ENCODE measurements at places on chromosomes 2 and 18.

GRCh38 chr2:149087751-149088150, 49.3 kb downstream of the LYPD6B start:
- DNase-seq, result no peak

GRCh38 chr2:187855689-187856088, 301.5 kb upstream of the TFPI start:
- no peak for DNase-seq

GRCh38 chr2:201406077-201406662, 45.1 kb downstream of the TRAK2 start:
- DNase-seq, result peak; percentile 37

- no peak for DNase-seq
Observed at GRCh38 chr2:227115761-227116160, 48.2 kb downstream of the COL4A4 start.

- DNase-seq, result no peak
Observed at GRCh38 chr2:127685410-127686080, 10.2 kb upstream of the LIMS2 start.

GRCh38 chr2:203675086-203675485, 31.4 kb upstream of the CD28 start:
- DNase-seq, result no peak

- no peak for DNase-seq
Observed at GRCh38 chr2:16630463-16630862, 35.2 kb downstream of the CYRIA start.

DNA sequence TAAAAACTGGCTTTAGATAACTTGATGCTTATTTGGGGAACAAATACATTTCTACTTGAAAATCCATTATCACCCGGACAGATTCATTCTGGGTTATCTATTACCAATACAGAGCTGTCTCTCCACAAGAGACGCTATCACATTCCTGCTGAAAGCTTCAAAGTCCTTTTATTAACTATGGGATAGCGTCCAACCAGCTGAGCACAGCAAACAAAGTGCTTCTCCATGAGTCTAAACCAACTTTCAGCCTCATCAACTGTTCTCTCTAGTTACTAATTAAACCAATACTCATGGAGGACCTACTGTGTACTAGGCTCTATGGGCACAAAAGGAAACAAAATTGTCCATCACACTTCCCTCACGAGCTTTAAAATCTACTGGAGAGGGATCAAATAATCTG, 132.8 kb downstream of the L3MBTL4 start:
- no peak for DNase-seq

- no peak for DNase-seq
Observed at GRCh38 chr18:58566556-58567292, 62.2 kb downstream of the ALPK2 start.

DNA sequence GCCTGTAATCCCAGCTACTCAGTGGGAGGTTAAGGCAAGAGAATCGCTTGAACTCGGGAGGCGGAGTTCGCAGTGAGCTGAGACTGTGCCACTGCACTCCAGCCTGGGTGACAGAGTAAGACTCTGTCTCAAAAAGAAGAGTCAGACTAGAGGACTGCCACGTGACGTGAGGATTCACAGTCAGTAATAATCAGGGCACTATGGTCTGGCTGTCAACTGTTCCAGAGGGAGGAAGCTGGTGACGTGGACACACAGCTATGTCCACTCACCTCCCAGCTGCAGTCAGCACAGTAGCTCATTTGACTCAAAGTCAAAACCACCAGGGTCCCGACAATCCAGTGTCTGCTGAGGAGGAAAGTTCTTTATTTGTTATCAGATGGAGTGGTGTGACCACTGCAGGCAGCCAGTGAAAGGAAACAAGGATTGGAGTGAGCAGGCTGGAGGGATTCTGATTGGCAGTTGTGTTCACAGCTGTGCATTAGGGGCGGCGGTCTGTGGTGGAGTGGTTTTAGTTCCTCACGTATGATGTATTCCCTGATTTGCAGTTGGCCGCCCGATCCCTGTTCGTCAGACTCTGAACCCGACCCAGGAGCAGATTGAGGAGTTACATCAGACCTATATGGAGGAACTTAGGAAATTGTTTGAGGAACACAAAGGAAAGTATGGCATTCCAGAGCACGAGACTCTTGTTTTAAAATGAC, 37.9 kb downstream of the MOGAT1 start:
- DNase-seq, result peak; percentile 78

GRCh38 chr2:219274361-219274921, 4.7 kb upstream of the DNAJB2 start:
- DNase-seq, result no peak

DNA sequence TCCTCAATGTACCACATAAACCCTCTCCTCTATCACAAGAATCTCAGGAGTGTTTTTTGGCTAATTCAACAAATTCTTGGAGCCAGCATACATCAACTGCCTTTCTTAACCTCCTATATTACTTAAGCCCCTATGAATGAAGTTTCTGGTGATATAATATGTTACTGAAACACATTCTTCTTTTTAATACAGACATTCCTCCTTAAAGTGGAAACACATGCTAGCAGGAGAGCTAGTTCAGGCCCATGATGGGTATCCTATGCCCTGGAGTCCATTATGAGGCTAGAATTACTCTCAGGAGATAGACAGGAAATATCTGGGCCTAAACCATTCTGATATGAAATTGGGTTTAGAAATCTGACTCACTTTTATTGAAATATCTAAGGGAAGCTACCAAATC, 26.6 kb upstream of the RMDN2 start:
- DNase-seq, result no peak

- DNase-seq, result no peak
Observed at GRCh38 chr2:178892751-178893625, 85.8 kb upstream of the TTN start.

DNA sequence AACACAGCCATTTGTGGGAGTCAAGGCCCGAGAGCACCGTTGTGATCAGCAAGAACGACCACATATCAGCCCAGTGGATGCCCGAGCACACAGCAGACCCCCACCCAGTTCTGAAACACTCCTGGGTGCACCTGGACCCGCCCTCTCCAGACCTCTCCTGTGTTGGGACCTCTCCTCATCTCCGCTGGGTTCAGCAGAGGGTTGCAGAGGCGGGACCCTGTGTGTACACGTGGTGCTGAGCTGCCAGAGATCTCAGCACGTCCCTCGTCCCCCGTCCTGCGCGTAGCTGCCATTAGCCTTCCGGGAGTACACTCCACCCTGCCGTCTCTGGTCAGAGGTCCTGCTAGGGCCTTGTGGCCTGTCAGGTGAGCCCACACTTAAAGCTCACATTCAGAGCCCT, 51.7 kb downstream of the ADI1 start:
- no peak for DNase-seq

DNA sequence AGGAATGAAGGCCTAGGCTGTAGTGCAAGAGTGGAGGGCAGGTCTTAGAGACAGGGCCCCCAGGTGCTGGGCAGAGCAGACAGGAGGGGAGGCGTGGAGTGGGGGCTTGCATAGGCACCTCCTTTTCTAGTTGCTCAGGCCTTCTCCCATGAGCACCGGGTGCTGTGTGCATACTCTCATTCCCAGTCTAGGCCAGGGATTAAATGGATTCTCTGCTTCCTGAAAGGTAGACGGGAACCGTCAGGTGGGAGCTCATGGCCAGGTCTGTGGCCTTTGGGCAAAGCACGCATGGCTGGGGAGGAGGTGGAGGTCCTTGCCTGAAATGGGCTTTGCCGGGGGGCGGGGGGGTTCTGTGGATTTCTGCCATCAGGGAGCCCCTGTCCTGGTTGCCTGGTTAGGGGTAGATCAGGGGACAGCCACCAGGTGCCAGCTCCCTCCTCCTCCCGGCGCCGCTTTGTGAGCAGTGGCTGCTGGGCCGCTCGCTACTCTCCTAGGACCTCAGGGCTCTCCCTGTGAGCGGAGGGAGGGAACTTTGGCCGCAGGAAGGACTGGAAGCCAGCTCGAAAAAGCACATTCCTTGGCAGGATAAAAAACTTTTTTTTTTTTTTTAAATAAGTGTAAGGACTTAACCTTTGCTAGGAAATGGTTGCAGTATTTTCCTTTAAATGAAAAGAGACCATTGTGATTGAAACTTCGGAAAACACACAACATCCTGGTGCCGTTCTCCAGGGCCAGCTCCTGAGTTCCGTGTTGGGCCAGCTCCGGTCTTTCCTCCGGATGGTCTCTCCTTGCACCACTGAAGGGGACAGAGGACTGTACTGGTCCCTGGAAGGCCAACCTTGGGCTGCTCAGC, 82.8 kb upstream of the HAAO start:
- peak; percentile 84 for DNase-seq

- DNase-seq, result peak; percentile 10
Observed at GRCh38 chr2:235711527-235711926, 217.7 kb downstream of the AGAP1 start.

GRCh38 chr18:56285387-56286065, 352.9 kb downstream of the TXNL1 start:
- no peak for DNase-seq

- DNase-seq, result no peak
Observed at GRCh38 chr2:186543561-186544131, 46.2 kb upstream of the ITGAV start.

DNA sequence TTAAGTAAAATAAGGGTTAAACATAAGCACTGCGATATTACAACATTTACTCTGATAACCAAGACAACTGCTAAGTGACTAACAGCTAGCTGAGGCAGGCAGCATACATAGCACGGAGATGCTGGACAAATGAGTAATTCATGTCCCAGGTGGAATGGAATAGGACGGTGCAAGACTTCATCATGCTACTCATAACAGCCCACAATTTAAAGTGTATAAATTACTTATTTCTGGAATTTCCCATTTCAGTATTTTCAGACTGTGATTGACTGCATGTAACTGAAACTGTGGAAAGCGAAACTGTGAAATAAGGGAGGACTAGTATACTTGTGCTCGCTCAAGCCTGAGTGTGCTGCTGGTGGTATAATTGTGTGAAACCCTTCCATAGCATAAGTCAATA, 12.9 kb downstream of the IER3IP1 start:
- DNase-seq, result no peak

- DNase-seq, result peak; percentile 33
Observed at GRCh38 chr2:223050900-223051504, 988 bp upstream of the KCNE4 start.

GRCh38 chr2:101704046-101704466, 6.5 kb downstream of the MAP4K4 start:
- peak; percentile 43 for DNase-seq

DNA sequence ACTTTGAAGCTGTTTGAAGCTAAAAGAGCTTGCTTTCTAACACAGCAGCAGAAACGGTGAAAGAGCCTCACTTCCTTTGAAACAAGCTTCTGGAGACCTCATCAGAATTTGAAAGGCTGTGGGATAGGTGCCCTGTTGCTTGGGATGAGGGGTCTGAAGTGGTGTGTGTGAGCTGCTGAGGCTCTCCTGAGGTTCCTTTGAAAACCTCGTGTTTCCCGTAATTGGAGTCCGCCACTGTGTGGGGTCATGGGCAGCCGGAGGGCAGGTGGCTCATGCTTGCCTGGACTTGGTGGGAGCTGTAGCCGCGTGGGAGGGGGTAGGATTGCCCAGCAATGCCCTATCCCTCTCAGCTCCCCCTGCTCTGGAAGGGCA, 34.4 kb downstream of the CABLES1 start:
- no peak for DNase-seq

GRCh38 chr2:101463421-101463820, 11.5 kb downstream of the RFX8 start:
- DNase-seq, result no peak

- peak; percentile 32 for DNase-seq
Observed at GRCh38 chr2:96137321-96138178, 752 bp downstream of the ASTL start.

DNA sequence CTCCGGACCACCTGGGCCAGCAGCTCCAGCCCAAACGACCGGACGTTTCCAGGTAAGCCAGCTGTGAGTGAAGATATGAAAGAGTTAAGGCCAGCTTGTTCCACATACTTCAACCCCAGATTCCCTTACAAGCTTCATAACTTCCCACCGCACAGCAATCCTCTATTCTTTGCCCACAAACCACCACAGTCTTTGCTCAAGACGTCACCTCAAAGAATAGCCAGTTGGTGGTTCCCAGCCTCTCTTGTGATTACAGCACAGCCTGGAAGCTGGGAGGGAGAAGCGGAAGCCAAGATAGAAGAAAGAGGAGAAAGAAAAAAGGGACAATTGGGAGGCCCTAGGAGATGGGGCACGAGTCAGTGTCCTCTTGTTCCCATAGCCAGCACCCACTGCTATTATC, 70.6 kb downstream of the NRP2 start:
- no peak for DNase-seq

GRCh38 chr2:184555352-184555751, 43.0 kb upstream of the ZNF804A start:
- DNase-seq, result no peak

GRCh38 chr2:167431949-167432348, 543.7 kb downstream of the XIRP2 start:
- no peak for DNase-seq

DNA sequence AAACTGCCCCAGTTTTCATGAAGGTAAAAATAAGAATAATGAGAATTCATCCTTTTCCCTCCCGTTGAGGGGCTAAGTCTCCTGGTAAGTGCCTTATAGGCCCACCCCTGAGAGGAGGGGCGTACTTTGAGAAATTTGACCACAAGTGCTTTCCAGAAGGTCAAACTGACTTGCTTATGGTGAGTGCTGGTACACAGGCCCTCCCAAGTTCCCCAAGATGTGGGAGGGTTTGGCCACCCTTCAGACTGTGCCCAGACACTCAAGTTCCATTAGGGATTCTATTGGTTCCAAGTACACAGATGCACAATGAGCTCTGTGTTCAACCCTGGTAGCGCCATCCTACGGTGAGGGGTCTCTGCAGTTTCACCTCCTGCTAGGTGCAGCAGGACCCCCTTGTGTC, 205.1 kb downstream of the CTIF start:
- DNase-seq, result no peak

DNA sequence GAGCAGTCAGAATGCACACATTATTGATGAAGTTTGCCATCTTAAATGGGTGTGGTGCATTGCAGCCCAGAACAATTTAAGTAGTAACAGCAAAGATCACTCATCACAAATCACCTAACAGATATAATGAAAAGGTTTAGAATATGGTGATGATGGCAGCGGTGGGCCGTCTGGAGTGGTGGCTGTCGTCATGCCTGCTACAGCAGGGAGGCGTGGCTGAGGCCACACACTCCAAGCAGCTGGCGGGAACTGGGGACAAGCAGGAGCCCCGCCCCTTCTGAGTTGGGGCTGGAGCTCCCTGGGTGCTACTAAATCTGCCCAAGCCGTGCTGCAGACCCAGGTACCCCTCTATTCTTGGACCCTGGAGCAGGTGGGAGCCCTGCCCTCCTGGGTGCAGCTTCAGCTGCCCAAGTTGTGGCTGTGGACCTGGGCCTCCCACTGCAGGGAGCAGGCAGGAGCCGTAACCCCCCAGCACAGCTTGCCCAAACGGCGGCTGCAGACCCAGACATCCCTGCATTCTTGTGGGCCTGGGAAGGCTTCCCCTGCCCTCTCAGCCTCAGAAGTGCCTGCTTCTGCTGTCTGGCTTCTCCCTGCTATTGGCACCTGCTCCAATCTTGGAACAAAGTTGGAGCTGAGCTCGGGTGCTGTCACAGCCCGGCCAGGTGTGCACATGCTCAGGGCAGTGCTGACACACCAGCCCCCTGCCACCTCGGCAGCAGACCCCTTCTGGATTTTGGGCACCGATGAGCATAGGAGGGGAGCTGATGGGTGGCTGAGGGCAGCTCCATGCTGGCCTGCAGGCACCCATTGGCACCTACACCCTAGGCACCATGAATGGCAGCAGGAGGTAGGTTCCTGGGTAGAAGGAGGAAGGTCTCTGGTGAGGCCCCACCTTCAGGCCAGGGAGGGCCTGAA, 149.3 kb downstream of the EHBP1 start:
- no peak for DNase-seq

All from heart left ventricle (tissue), 16 donors.